NCI-H187 (cell line): ENCODE measurements at places on chromosomes 2 and 18.

GRCh38 chr2:239819091-239819973 lies 205.8 kb downstream of the NDUFA10 start:
- DNase-seq = no peak

DNA sequence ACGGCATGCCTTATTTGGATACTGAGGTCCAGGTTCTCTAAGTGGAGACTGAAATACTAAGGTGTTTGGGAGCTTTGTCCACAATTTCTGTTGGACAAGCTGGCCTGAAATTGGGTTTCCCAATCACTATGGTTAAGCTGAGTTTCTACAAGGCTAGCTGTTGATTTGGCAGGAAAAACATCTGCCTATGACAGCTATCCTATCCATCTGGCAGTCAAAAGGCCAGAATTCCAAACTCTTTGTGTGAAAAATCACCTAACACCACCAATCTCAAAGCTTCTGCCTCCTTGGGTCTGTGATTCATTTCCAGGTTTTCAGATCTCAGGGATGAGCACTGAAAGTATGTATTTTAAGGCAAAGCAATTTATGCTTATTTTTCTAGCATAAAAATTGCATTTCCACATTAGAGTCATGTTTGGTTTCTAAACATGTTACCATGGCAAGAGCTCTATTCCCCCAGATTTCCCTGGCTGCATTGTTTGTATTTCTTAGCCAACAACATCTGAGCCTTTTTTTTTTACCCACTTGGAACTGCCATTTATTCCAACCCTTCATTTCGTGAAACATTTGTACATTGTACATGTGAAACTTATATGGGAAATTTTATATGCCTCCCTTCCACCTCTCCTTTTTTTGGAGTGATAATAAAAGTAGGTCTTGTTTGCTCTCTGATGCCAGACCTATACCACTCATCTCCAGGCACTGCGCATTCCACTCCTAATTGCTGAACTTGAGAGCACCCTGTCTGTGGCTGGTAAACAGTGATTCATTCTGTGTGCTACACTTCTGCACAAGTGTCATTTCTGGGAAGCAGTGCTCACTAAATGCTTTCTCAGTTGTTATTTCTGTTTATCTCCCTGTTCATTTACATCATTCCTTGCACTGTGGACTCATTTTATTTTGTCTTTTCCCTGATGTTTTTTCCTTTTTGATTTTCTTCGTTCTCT lies 15.9 kb upstream of the CCDC85A start:
- DNase-seq = peak; percentile 44

DNA sequence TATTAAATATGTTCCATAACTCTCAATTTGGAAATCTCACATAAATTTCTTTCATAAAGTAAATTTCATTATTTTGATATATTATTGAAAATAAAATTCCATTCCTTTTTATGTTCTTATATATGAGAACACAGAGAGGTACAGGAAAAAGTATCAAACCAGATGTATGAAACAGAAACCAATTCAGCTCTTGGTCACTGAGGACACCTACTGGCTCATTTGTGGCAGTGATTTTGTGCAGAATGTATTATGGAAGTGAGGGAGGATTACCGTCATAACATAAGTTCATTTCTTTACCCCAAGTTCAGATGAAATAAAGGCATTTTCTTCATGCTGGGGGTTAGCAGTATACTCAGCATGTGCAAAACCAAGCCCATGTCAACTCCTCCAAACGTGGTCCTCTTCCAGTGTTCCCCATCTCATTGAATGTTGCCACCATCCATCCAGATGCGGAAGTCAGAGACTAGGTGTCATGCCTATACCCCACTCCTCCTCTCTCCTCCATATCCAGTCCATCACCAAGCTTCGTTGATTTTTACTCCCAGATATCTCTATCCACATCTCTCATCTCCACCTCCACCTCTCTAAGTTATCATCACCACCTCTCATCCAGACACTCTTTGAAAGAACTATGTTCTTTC lies 41.7 kb upstream of the MALL start:
- DNase-seq = no peak

- DNase-seq = no peak
These were observed 58.2 kb downstream of the GLI2 start for GRCh38 chr2:120793682-120794403.

GRCh38 chr2:217873371-217873770 lies 129.4 kb downstream of the TNS1 start:
- no peak for DNase-seq

DNA sequence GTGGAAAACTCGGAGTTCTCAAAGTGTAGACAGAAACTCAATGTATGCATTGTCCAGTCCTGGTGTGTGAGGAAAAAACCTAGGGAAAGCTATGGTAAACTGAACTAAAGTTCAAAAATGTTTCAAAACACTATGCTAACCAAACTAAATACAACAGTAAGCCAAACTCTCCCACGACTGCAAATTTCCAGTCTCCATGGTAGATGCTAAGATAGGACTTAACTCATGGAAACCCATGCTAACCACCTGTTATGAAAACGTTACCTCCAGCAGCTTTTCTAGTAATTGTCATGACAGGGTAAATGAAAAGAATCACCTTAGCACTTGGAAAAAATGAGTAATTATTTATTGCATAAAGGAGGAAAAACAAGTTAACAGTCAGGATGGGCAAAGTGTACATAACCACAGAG lies 135.7 kb upstream of the EPC2 start:
- no peak for DNase-seq

GRCh38 chr2:96163415-96163767 lies 18.2 kb upstream of the DUSP2 start:
- no peak for DNase-seq

GRCh38 chr18:3405713-3406112 lies 44.3 kb upstream of the TGIF1 start:
- DNase-seq = no peak

- no peak for DNase-seq
These were observed 29.0 kb downstream of the ZC3H6 start for GRCh38 chr2:112304298-112304941.

DNA sequence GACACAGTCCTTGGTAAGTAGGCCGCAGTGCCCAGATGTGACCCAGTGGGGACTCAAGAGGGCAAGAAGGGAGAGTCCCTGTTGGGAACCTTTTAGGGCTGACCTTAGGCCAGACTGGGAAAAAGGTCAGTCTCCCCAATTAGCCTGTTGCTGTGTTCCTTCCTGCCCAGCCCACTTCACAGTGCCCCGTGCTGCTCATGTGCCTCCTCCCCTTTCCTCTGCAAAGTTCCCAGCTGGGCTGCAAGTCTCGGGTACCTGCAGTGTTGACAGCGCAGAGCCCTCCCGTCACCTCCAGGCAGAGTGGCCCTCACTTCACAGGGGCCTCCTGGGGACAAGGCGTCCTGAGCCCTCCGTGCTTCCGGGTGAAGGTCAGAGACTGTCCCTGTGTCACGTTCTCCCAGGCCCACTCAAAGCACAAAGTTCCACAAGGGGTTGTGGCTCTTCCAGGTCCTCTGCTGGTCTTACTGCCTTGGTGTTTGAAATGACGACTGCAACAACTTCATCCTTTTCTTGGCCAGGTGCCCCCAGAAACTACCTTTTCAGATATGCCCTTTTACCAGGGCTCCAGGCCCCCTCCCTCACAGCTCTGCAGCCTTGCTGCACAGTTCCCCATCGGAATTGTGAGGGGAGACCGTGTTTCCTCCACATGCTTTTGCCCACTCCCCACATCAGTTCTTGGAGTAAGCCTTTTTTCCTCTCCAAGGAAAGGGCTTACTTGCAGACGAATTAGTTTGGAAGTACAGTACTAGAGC lies 225.8 kb downstream of the ALPK2 start:
- DNase-seq = no peak

DNA sequence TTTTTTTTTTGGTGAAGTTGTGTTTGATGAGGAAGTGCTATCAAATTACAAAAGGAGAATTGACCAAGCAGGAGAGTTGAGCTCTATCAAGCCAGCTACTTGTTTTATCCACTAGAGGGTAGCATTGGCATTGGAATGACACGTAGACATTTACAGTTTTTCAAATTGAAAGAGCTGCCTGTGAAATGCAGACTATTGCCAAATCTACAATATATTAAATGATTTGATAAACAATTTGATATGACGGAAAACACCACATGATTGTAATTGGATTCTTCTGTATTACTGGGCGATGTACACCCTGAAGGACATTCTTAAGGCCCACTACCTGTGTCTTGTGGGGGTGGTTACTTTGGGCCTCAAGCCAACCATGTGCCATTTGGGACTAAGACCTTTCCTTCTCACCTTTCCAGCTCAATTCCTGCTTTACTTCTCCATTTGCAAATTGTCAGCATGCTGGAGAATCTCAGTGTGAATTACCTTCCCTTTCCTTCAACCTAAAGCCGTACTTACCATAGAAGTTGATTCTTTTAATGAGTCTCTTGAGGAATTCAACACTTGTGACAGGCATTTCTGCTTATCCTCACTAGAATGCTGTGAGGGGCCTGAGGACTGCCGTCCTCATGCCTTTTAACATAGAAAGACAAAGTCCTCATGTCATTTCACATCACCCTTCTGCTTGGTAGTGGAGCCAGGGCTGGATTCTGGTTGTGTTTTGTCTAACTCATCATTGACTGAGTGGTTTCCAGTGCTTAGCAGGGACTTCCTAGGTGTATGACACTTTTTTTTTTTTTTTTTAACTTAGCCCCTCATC lies 134.8 kb upstream of the THUMPD2 start:
- peak; percentile 26 for DNase-seq

DNA sequence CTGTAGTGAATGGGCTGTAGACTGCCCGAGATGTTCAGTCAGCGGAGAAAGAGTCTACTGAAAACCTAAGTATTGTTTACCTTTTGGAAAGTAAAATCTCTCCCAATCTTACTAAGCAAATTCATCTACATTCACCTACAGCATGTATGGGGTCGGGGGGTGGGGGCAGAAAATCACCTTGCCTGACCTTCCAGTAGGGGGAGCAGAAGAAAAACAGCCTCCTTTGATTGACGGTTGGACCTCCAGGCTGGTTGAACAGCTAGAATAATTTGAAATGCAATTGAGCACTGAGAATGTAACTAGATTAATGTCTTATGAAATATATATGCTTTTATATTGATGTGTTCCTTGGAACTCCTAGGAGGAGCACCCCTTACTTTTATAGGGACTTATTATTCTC lies 10.0 kb downstream of the LRATD1 start:
- DNase-seq = no peak

DNA sequence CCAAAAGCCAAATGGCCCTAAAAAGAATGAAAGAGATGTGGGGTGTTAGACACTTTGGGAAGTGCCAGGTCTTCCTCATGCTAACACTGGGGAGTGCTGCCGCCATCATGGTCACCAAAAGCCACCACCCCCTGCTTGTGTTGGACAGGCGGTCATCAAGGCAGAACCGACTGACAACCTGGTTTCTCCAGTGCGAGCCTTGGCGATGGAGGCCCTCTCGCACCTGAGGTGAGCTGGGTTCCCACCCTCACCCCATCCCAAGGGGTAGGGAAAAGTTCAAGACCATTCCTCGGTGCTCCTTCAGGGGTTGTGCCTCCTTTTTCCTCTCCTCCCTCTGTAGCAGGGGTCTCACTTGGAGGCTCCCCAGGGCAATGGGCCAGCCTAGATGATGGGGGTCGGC lies 33.6 kb downstream of the MROH2A start:
- DNase-seq = no peak
